Activated T-cell treated with anti-CD3 and anti-CD28 coated beads for 24 hours (primary cell): ENCODE measurements at places on chromosomes 13 and 19.

DNA sequence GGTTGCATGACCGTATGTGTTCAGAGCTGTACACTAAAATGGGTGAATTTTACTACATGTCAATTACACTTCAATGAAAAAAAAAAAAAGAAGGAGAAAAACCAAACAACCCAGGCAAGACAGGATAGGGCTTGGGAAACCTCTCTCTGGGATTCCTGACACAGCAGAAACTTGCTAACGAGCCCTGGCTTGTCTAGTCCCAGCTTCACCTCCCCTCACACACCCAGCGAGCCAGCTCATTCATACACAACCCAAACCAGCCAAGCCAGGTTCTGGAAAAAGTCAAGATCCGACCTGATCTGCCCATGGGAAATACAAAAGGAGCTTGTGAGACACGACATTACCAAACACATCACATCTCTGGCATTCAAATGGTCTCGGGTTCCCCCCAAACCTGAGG, 3.7 kb upstream of the TECR start:
- no peak for DNase-seq

DNA sequence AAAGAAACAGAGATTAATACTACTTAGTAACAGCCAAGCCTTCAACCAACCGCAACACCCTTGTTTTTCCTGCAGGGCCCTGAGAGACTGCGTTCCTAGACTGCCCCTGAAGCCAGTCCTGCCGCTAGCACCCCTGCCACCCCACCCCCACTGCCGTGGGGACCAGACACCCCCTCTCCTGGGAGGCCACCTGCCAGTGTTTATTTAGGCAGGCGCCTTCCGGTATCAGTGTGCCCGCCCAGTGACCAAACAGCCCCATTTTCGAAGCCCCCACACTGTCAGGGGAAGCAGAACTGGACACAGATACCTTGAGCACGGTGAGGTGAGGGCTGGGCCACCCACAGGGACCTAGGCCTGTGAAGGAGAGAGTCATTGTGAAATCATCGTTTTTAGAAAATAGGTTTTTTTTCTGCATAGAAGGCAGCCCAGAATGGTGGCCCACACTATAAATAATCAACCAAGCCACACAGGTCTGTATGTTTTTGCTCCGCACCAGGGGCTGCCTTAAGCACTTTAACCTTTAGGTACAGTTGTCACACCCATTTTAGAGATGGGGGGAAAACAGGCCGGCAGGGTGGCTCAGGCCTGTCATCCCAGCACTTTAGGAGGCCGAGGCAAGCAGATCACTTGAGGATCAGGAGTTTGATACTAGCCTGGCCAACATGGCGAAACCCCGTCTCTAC, 3.5 kb upstream of the TLE5 start:
- no peak for DNase-seq

- no peak for DNase-seq
These were observed 16.6 kb upstream of the TNFSF14 start for GRCh38 chr19:6686628-6686975.

DNA sequence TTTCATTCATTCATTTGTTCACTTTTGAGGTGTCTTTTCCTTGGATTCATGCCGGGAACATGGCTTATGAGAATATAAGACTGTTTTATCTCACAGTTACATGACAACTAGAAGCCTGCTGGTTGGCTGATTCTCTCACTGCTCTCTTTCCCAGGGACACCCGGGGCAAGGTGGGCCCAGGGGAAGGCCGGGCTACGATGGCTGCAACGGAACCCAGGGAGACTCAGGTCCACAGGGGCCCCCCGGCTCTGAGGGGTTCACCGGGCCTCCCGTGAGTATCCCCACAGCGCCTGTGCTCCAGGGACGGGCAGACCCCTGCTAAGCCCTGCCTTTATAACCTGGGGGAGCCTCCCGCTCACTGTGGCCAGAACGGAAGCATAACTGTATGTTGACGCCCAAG, 121.2 kb downstream of the COL4A2 start:
- DNase-seq, result no peak

GRCh38 chr13:79533781-79534400, 52.9 kb downstream of the NDFIP2 start:
- DNase-seq, result no peak

DNA sequence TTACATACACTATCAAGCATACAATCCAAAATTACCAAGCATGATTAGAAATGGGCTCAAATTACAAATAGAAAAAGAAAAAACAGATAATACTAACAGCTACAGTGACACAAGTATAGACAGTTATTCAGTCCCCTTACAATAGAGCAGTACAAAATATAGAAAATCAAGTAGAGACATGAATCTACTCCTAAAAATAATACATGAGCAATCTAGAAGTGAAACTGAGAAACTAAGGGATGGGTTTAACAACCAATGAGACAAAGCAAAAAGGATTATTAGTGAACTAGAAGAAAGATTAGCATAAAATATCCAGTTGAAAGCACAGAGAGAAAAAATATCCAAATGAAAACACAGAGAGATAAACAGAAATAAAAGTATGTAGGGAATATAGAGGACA, 426.7 kb downstream of the TBC1D4 start:
- DNase-seq, result no peak

- DNase-seq, result no peak
These were observed 1.3 kb upstream of the TDRD12 start for GRCh38 chr19:32718286-32718685.

DNA sequence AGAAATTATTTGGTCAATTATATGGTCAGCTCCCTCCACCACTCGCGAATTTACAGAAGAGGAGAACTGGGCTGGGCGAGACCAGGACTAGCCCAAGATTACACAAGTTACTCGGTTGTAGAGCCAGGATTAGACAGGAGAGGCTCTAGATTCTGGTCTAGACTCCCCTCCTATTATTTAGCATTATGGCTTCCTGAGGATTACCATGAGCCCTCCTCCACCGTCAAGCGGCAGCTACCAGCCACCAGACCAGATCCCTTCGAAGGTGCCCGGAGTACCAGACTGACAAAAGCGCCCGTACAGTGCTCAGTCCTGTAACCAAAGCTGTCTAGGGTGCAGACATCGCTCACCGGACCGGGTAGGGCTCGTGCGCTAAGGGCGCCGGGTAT, 497 bp upstream of the MLNR start:
- no peak for DNase-seq

- no peak for DNase-seq
These were observed 20.0 kb downstream of the GNA11 start for GRCh38 chr19:3114018-3114726.

GRCh38 chr13:45615501-45616101, at the start of gene ERICH6B:
Gene ERICH6B (minus strand): TSS chr13:45615739. CDS start chr13:45597005, 18,734 bp downstream.
- DNase-seq, result no peak

DNA sequence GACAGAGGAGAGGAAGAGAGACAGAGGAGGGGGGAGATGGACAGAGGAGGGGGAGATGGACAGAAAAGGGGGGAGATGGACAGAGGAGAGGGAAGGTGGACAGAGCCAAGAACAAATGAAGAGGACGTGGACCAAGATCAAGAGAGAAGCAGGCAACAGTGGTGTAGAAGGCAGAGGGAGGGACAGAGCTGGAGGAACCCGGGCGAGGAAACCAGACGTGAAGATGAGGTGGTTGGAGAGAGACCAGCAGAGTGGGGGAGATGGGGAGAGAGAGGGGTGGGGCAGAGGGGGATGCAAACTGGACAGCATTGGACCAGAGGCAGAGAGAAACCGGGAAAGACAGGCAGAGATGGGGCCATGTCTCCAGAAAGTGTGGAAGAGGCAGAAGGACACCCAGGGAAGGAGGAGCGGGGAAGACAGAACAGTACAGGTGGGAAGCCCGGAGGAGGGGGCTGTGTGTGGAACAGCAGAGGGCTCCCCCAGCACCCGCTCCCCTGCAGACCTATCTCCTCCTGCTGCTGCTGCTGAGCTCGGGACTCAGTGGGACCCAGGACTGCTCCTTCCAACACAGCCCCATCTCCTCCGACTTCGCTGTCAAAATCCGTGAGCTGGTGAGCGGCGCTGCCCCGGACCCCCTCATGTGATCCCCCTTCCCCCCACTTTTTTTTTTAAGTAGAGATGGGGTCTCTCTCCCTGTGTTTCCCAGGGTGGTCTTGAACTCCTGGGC, 1.3 kb downstream of the FLT3LG start:
- no peak for DNase-seq

DNA sequence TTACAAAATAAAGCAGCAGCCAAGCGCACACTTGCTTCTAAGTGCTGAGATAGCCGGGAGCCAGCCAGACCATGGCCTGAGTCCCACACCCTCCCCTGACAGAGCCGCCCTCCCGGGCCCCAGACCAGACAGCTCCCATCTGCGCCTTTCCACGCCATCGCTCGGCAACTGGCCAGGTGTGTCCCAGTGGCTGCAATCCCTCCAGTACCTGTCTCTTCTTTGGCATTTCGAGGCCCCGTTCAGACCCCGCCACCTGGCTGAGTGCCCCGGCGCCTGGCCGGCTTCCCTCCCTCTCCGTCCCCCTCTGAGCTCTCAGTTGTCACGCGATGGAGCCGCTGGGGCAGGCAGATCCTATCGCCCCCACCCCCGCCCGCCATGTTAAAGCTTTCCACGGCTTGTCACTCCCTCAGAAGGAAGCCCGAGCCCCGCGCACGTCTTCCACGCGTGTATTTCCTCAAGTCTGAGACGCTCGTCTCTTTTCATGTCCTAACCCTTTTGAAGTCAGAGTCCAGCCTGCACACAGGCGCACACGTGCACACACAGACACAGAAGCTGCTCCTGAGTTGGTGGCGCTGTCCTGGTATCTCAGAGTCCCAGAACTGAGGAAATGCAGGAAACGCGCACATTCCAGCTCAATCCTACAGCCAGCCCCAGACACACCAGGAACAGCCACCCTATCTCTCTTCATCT, 7.9 kb downstream of the MLLT1 start:
- DNase-seq, result no peak

- DNase-seq, result no peak
These were observed 6.6 kb upstream of the MCF2L start for GRCh38 chr13:112962396-112962795.

GRCh38 chr13:91126806-91127205, 220.7 kb upstream of the MIR17HG start:
- no peak for DNase-seq

DNA sequence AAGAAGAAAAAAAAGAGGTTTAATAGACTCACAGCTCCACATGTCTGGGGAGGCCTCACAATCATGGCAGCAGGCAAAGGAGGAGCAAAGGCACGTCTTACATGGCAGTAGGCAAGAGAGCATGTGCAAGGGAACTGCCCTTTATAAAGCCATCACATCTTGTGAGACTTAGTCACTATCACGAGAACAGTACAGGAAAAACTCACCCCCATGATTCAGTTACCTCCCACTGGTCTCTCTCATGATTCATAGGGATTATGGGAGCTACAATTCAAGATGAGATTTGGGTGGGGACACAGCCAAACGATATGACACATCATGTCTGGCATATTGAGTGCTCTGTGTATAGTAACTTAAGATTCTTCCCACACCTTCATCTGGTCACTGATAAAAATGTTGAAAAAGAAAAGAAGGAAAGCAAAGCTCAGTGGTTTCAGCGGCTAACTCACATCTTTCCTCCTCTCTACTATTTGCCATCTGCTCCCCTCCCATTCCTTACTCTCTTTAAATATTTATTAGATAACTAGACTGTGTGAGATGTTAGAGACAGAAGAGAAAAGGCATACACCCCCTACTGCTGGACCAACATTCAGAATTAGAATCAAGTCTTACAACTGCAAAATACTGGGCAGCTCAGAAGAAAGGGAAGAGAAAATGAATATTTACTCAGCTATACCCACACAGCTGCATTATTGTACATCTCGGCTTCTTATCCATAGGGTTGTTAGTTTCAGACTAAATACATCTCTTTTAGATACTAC, 60.1 kb upstream of the AKAP11 start:
- DNase-seq, result no peak

DNA sequence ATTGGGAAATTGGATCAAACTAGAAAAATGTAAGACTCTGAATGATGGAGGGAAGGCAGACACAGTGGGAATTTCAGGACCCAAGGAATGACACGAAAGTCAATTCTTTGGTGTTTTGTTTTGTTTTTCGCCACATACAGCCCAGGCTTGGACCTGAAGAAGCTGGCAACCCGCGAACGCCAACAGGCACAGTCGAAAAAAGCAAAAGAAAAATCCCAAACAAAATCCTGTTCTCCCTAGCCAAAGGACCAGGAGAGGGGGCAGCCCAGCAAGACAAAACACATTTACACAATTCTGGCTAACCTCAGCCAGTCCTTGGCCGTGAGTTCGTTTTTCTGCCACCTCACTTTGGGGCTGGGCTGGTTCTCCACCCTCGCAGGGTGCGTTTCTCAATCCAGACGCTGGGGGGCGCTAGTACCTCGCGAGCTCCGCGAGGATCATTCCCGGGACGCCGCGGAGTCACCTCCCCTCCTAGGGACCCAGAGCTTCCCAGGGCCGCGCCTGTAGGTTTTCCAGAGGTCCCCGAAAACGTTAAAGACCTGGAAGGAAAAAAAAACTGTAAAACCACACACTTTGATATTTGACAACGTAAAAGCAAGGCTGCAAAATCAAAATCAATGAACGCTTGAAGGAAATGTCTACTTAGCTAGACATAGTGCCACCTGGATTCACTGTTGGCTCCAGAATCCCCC, 34.9 kb upstream of the TPM4 start:
- peak; percentile 70 for DNase-seq

DNA sequence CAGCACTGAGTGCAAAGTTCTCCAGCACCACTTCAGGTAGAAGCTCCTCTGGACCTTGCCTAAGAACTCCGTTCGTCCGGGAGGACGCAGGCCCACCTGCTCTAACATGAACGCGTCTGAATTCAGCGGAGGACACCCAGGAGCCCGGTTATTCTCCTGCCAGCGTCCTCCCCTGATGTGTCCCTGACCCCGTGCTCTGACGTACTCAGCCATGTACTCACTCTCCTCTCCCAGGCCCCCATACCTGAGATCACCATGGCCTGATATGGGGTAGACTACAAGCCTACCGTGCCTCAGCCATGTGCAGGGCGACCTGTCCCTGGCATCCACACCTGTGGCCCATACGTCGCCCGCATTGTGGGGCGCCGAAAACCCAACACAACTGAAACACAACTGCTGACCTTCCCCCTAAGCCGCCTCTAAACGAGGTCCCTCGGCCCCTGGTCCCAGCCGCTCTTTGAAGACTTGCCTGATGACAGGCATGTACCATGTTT, 744 bp upstream of the ZNF584 start:
- no peak for DNase-seq

- DNase-seq, result no peak
These were observed 14.6 kb downstream of the IGFL3 start for GRCh38 chr19:46109876-46110275.
